ENCODE measurements at places on chromosomes 1 and 21.

- DNase-seq: no peak
Measured at GRCh38 chr1:162386292-162387225, 5.0 kb downstream of the C1orf226 start.

GRCh38 chr1:60835649-60836048, 246.7 kb upstream of the NFIA start:
- no peak for DNase-seq

DNA sequence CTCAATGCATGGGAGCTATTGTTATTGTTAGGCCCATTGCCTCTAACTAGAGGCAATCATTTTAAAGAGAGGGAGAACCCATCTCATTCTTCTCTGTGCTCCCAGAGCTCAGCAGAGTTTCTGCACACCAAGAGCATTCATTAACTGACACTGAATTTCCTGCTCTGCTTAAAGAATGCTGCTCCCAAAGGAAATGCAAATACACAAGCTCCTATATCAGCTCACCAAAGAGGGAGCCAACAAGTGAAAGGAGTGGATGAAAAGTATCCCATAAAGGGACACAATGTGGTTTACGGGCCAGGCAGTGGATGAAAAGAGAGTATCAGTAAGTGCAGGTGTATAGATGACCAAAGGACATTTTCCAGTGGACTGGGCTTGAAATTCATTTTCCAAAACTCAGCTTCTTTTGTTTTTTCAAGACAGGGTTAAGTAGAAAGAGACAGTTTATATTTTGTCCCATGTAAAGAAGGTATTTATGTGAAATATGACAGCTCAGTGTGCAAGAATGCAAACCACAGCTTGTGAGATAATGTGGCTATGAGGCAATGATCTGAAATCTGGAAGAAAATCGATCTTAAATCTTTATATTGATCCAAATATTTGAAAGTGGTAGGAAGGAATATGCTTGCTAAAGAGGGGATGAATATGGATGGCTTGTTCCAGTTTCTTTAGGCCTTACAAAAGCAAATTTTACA, 207.7 kb upstream of the CAMK1G start:
- no peak for DNase-seq

- no peak for DNase-seq
Measured at GRCh38 chr1:209871430-209871829, 43.7 kb downstream of the UTP25 start.

GRCh38 chr1:174743654-174744561, 255.8 kb upstream of the CACYBP start:
- no peak for DNase-seq

DNA sequence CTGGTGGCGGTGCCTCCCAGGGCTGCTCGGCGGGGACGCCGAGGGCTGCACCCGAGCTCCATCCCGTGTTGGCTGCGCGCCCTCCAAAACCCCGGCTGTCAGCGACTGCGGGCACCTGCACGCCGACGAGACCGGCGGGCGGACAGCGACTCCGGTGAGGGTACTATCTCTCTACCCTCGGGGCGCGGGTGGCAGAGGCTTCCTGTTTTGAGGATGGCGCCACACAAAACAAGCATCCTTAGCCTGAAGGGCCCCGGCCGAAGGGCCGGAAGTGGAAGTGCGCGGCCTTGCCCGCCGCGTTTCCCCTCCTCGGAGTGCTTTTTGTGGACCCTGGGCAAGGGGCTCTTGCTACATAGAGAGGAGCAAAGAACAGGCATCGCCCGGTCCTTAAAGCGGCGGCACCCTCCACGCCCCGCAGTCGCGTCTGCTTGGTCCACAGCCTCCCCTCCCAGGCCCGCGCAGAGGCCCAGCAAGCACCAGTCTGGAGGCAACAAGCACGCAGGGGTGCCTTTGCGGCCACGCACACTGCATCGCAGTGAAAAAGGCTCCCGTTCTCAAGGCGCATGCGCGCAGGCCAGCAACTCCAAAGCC, 561 bp upstream of the COQ8A start:
- DNase-seq: no peak
